ENCODE measurements at places on chromosomes 1 and 21.

GRCh38 chr1:61460191-61460590 lies 264.8 kb downstream of the TM2D1 start:
- no peak for DNase-seq

GRCh38 chr21:17429936-17430335 lies 82.9 kb upstream of the CXADR start:
- DNase-seq, result no peak

DNA sequence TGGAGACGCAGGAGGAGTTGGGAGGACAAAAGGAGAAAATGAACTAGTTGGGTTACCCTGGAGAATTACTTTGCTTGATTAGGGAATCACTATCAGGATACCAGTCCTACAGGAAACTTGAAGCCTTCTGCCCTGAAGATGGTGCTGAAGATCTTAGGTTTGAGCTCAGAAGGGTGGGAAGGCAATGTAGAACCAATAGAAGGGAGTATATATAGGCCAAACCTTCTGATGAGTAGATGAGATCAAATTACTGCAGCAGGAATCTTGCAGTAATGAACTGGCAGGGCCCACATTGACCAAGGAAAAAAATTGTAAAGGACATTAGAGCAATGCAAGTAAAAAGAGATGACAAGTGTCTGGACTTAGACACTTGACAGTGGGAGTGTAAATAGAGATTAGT lies 116.3 kb upstream of the CACYBP start:
- DNase-seq, result no peak

DNA sequence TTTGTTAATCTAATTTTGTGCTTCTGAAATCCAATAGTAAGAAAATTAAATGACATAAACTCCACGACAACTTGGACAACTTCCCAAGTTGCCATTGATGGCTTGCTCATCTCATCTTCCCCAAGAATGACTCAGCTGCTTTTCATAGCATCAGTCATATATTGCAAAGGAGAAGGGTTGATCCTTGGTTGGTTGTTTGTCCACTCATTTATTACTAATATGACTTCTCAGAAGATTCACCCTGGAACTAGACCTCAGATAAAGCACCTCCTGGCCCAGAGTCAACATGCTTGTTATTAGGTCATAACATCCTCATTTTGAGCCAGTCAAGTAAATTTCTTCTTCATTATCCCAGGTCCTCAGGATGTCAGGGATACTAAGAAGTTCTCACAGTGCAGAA lies 2.3 kb upstream of the LCE3D start:
- no peak for DNase-seq

DNA sequence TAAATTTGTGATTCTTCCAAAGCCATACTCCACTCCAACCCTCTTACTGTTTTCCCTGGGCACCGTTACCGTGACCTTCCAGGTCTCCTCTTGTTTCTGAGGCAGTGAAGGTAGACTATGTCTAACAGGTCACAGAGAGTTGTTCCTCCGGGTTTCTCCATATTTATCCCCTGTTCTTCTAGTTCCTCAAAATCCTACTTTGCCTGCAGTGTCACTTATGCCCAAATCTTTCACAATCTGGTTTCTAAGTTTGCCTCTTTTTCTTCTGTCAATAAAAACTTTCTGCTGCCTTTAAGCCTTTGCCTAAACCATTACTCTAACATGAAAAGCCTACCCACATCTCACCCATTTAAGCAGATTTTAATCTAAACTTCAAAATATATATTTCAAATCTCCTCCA lies 87.7 kb downstream of the C4BPA start:
- DNase-seq, result no peak

GRCh38 chr1:221696027-221696426 lies 45.9 kb downstream of the DUSP10 start:
- no peak for DNase-seq

DNA sequence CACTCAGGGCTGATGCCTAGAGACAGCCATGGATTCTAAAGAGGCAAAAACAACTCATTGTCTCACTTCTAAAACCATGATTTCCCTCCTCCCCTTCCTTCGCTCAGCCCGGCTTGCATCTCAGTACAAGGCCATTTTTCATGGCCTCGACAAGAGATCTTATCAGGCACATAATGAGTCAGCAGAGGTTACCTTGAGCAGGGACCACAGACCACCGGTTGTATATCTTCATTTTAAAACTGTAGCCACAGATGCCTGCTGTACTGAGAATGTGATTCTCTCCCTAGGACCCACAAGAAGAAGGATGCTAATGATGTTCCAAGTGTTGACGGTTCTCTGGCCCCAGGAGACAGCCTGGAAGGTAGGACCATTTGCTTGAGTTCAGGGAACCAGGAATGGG lies 331.9 kb downstream of the AJAP1 start:
- no peak for DNase-seq

DNA sequence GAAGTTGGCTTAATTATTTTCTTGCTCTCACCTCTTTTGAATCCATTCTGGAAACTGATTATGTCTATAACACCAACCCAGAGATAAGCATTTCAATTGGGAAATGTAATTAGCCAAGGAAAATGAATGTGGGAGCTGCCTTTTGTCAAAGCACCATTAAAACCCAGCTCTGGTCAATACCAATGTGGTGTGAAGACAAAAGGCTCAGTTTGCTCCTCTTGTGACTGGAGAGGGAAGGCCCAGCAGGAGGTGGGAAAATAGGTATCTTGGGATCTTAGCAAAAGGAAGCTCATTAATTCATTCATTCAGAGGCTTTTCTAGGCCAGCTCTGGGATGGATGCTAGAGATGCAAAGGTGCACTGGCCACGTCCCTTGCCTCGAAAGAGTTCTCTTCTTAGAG lies 75.0 kb upstream of the SELENON start:
- DNase-seq, result no peak

- DNase-seq, result peak; percentile 51
Measured at GRCh38 chr1:226690460-226690982, 48.6 kb downstream of the ITPKB start.

- no peak for DNase-seq
Measured at GRCh38 chr21:45264146-45264911, 23.4 kb downstream of the POFUT2 start.

DNA sequence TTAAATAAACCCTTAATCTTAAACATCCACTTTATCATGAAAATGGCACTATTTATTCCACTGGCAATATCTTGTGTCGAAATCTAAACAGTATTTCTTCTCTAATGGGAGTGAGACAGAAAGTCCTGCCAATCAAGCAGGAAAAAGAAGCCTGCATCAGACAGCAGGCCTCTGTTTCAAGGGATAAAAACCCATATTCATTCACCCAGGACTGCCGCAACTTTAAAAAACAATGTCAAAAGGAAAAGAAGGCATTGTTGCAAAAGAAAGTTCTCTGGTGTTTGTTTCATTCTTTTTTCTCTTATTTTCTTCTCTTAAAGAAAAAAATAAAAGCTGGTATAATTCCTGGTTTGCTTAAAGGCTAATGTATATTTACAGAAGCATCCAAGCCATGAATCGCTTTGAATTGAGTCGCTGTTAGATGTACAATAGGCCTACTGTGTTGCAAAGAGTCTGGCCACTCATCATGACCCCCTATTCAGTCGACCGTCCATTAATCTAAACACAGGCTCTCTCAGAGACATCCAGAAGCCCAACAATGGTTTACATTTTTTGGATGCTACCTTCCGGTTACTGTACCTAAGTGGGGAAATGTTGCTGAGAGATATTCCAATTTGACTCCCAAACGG lies 48.7 kb upstream of the ZC3H11B start:
- DNase-seq, result no peak

DNA sequence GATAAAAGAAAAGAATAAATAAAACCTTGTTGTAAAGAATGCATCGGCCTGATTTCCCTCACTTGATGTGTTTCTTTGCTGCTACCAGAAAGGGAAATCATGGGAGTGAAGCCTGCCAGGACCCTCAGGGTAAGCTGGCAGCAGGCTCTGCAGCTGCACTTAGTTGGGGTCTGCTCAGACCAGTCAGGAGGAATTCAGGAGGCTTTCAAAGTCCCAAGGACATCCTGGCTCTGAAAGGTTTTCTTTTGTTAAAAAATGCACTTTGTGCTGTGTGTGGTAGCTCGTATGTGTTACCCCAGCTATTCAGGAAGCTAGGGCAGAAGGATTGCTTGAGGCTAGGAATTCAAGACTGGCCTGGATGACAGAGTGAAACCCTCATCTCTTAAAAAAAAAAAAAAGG lies 254.8 kb downstream of the ZNF648 start:
- DNase-seq, result no peak

DNA sequence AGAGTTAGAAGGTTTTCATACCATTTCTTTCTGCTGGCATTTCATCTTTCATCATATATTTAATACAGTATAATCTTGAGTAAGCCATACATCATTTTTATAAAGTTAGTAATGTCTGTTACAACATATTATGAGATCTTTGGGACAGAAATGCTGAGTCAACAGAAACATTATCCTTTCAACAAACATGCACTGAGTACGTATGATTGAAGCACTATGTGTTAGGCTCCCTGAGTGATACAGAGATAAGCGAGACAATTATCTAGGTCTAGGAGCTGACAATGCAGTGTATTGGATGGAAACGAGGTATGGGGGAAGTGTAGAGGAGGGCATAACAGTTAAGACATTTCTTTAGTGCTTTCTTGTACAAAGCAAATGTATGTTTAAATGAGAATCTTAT lies 19.7 kb upstream of the GPR52 start:
- no peak for DNase-seq

DNA sequence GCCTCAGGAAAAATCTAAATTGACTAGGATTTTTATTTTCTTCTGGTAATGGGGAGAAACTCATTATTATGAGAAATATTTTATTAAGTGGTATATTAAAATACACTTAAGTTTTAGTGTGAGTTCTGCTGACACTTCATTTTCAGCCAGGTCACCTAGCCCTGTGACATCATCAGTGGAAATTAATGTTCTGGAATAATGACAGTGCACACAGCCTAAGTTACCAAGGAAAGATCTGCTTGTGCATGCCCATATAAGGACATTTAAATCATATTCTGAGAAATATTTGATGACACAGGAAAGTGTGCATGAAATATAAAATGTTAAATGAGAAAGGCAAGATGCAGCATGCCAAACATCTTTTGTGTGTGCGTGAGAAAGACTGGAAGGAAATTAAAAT lies 102.0 kb downstream of the KIF14 start:
- DNase-seq, result no peak

DNA sequence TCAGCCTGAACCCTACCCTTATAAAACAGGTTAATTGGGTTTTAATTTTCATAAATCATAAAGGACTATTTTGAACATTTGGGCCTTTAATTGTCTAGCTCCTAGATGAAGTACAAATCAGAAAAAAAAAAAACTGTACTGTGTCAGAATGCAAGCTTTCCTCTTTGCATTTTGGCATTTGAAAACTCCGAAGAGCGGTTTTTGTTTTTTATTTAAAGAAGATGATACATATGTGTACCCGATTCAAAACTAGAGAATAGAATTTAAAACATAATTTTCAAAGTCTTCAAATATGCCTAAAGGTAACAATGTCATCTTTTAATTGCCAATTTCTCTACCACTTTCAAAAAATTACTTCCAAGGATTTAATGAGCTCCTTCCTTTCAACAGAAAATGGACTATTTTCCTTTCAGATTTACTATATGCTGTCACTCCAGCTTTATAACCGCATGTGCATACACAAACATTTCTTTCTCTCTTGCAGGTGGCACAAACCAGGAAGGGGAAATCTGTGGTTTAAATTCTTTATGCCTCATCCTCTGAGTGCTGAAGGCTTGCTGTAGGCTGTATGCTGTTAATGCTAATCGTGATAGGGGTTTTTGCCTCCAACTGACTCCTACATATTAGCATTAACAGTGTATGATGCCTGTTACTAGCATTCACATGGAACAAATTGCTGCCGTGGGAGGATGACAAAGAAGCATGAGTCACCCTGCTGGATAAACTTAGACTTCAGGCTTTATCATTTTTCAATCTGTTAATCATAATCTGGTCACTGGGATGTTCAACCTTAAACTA lies 33.7 kb downstream of the MRPL39 start:
- peak; percentile 88 for DNase-seq

DNA sequence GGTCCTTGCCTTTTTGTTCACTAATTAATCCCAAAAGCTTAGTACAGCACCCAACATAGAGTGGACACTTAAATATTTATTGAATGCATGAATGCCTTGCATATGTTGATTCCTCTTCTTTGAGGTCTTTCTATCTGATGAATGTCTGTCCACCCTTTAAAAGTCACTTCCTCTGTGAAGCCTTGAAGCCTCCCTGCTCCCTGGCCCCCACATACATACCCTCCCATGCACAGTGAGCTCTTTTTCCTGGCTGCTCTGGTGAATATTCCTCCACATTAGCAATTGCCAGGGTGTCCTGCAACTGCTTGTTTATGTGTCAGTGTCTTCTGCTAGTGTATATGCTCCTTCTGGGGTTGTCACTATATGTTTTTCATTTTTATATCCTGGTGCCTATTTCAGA lies 8.2 kb upstream of the FAM78B start:
- DNase-seq, result no peak

GRCh38 chr1:239982762-239983161 lies 108.9 kb upstream of the FMN2 start:
- DNase-seq, result no peak

DNA sequence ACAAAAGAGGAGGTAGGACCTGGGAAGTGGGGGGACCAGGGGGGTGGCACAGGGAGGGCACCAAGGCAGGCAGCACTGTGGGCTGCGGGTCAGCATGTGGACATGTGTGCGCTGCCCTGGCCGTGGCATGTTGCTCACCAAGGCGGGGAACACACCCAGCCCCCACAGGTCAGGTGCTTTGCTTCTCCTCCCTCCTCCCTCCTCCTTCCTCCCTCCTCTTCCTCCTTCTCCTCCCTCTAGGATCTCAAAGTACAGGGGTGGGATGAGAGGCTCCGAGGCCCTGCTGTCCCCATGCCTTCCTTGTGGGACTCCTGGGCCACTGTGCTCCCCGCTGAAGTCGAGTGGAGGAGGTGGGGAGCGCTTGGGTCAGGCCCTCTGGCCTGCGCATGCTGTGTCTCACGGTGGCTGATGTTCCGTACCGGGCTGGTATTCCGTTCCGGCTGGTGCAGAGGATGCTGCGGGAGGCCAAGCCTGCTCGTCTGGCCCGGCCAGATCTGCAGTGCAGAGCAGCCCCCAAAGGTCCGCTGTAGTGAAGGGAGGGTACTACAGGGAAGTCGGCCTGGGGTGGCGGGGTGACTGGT lies 26.6 kb downstream of the SPSB1 start:
- no peak for DNase-seq

DNA sequence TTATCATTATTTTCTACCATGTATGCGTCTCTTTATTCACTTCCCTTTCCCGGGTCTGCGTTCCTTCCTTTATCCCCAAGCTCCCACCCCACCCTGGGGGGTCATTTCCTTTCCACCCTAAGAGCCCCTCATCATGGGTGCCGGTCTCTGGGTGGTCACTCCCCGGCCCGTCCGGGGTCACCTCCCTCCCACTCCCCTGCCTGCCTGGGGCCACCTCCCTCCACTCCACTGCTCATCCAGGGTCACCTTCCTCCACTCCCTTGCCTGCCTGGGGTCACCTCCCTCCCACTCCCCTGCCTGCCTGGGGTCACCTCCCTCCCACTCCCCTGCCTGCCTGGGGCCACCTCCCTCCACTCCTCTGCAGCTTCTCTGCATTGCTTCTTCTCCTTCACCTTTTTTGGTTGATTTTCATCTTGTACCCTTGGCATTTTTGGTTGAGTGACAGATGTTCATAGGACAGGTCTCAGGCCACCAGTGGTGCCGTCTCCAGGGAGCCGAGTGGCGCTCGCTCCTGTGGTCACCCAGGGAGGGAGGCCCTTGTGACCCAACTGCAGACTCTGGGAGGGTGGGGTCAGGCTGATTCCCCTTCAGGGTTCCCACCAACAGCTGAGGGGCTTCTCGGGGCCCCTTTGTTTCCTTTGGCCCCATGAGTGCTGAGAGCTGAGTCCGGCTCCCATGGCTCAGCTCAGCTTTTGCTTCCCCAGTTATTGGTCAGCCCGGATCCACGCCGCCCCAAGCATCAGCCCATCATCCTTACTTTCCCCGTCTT lies 48.6 kb upstream of the PCBP3 start:
- DNase-seq, result no peak
